ENCODE measurements at places on chromosomes 1 and 21.
A peak's percentile ranks its signal among the peaks of the same experiment; 100 is the strongest.

DNA sequence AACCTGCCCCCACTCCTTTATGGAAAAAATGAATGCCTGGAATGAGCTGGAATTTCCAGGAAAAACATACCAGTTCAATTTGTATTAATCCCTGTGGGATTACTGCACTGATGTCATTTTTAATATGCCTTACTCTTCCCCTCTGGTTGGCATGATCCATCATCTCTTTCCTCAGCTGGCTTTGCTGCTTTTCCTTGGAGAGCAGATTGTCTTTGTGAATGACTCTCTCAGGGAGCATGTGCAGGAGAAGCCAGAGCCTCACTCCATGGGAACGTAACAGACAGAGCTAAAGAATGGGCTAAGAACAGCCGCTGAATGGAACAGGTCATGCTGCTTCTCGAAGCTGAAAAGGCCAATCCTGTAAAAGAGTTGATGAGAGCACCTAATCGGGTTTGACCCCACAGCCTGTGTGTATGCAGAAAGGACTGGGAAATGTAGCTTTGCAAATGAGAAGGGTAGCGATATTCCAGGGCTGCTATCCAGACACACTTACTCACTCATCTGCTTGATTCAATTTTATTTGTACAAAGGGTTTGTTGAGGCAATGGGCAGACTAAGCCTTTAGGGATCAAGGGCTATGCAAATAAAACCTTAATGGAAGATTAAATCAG lies 20.7 kb downstream of the PHC2 start:
- no peak for DNase-seq

DNA sequence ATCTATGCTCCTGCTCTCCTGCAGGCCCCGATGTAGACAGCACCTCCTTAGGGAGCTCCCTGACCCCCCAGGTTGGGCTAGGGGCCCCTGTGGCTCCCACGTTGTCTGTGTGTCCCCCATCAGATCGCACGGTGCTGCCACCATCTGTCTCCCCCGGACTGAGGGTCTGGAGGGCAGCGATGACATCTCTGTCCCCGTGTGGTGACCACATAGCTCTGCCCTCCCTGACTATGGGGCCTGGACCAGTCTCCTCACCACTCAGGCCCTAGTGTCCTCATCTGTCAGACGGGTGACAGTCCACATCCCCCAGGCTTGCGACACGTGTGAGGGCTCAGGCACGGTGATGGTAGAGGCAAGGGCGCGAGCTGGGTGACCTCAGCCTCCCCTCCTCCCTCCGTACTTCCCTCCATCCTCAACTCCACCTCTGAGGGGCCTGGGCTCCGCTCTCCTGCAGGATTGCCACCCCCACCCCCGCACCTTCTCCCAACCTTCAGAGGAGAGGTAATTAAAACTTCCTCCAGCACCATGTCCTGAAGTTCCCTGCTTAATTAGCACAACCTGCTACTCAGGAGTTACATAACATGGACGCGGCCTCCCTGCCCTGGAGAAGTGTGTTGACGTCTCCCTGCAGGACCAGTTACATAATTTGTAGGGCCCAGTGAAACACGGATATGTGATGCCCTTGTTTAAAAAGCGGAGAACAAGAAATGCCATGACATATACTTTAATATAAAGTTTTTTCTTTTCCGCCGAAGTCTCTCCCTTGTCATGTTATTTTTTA lies 288.2 kb downstream of the PTPRU start:
- DNase-seq = no peak

DNA sequence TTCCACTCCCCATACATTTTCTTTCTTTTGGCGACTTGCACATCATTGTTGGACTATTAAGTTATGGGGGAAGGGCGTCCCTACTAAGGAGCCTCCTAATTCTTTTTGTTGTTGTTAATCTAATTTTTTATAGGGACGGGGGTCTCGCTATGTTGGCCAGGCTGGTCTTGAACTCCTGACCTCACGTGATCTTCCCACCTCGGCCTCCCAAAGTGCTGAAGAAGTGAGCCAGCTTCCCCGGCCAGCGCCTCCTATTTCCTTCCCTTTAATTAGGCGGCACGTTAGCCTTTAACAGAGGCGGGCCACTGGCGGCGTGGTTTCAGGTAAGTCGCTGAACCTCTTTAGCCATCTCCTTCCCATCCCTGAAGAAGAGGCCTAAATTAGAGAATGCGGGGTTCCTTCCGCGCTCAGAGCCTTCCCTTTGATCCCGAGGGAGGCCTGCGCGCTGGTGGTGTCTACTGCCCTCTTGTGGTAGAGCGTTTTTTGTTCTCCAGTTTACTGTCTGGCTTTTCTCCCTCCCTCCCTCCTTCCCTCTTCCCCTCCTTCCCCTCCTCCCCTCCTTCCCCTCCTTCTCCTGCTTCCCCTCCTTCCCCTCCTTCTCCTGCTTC lies 38.1 kb downstream of the TNFRSF9 start:
- DNase-seq = peak; percentile 24

GRCh38 chr1:117209094-117209493 lies 1.6 kb downstream of the VTCN1 start:
- no peak for DNase-seq

DNA sequence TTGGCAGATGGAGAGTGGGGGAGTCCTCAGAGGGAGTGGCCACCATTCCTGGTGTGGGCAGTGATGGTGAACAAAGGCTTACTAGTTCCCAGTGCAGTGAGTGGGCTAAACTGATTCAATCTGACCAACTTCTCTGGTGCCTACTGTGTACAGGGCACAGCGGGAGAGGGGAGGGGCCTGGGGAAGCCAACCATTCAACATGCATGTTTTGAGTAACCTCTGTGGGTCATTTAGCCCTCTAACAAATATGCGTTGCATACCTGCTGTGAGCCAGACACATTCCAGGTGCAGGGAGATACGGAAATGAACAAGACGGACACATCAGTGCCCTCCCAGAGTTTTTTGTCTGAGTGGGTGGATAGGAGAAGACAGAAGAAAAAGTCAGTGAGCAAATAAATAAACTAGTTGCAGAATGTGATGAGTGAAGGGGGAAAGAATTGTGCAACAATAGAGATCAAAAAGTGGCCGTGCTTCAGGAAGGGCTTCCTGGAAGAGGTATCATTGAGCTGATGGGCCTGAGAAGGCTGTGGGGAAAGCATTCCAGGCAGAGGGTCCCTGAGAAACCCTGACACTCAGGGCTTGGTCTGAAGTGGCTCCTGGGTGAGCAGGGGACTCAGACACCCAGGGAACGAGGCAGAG lies 78.8 kb downstream of the EPHB2 start:
- DNase-seq = no peak

DNA sequence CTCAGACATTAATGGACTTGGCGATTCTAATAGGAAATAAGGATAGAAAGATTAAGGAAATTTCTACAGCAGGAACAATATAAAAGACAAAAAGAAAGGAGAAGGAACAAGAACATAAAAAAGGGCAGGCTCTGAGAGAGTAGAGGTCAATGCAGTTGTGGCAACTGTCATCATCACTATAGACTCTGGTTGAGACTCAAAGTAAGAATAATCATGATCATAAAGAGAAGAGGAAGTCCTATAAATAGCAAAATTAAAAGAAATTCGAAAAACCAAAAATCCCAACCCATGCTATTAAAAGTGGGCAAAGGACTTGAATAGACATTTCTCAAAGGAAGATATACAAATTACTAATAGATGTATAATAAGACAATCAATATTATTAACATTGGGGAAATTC lies 14.4 kb upstream of the XCL1 start:
- no peak for DNase-seq

DNA sequence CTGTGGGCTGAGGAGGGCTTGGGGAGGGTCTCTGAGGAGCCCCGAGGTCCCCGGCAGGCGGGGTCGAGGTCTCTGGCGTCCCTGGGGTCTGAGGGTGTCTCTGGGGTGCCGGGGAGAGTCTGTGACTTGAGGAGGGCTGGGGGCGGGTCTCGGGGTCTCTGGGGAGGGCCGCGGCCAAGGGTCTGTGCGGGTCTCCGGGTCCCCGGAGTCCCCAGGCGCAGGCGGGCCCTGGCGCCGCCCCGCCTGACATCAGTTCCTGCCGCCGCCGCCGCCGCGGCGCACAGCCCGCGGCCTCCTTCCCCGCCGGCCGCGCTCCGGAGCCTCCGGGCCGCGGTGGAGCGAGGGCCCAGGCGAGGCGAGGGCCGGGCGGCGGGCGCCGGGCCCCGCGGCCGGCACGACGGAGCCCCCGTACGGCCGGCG lies at the start of gene PLEKHM2:
Gene PLEKHM2 (plus strand): TSS at position 279 of the 420 bp plus-strand sequence. CDS start 239 bp downstream, outside the sequence.
- DNase-seq = no peak

All from stimulated activated CD8-positive, alpha-beta memory T cell treated with anti-CD3 and anti-CD28 coated beads, Interleukin-4, amount 100 ng/mL, for 24 hours (primary cell).